ENCODE measurements at places on chromosomes 4 and X.

DNA sequence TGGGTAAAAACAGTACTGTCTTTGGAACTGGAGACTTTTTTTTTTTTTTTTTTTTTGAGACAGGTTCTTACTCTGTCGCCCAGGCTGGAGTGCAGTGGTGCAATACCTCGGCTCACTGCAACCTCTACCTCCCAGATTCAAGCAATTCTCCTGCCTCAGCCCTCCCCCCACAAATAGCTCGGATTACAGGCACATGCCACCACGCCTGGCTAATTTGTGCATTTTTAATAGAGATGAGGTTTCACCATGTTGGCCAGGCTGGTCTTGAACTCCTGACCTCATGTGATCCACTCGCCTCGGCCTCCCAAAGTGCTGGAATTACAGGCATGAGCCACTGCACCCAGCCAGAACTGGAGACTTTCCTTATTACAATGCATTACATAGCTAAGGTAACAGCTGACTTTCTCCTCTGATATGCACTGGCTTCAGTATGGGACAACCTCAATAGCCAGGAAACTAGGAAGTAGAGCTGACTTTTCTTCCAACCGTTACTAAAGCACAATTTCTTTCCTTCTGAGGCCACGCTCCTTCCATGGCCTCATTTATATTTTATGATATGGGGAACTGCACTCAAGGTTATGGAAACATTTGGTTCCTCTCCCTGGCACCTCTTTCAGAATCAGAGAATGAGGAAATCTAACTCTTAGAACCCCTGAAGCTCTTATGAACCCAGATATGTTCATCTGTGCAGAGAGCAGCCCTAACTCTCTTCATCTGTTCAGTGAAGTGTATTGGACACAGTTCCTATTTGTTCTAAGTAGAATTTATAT is 53.5 kb upstream of the FAM9B start:
- no peak for DNase-seq

GRCh38 chrX:130118441-130119311 is 8.4 kb upstream of the ELF4 start:
- DNase-seq, result no peak

GRCh38 chrX:30302956-30303355 is 6.2 kb downstream of the NR0B1 start:
- DNase-seq, result no peak

DNA sequence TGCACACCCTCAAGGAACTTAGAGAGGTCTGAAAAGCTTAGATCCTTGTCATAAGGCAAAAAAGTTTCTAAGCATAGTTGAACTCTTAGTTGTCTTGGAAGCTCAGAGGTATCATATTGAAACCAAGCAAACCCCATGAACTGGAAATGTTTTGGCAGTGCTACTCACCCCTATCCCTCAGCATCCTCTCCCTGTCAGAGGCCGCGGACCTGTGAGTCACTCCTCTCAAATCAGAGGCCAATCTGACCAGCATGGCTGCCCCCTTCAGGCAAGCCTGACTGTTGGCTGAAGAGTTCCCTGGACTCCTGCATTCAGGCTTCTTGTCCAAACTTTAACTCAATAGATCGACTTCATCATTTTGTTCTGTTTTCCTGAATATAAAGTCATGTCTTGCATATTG is 69.4 kb downstream of the KCNIP4 start:
- DNase-seq, result no peak

DNA sequence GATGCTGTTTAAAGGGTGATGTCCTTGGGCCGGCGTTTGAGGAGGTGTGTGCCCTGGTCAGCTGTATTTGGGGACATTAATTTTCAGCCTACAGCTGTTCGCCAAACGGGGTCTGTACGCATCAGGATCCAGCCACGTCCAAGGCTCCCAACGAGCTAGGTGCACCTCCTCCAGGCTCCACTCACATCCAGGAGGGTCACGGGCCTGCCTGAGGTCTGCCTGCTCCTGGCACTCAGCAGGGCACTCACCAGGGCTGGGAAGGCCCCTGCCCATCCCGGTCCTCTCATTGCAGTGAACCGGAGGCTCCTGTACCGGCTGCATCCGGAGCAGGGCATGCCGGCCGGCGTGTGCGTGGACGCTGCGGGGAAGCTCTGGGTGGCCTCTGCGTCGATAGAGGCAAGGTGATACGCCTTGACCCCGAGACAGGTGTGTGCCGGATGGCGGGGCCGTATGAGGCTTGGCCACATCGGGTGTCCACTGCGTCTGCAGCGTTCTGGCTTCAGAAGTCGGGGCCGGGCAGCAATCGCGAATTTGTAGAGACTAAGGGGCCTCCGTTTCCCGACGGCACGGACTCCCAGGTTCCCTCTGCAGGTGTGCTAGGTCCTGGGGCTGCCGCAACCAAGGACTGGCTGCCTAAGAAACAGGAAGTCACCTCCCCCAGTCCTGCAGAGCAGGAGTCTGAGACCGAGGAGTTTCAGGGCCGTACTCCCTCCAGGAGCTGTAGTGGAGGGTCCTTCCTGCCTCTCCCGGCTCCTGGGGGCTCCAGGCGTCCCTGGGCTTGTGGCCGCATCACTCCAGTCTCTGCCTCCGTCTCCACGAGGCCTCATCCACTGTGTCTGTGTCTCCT is 27.5 kb upstream of the PLCXD1 start:
- DNase-seq, result no peak

DNA sequence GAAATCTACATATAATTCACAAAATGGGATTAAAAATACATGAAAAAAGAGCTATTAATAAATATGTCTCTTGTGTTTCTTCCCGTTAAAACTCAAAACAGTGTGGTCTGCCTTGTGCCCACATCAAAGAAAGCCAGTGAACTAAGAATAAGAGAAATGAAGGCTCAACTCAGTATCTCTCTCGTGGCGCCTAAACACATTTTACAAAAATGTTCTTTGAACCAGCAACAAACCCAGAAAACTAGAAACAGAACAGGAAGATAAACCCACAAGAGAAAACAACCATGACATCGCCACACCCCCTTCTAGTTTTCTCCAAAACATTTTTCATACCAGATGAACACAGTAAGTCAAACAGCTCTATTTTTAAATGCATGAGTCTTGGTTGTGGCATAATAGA is 130.1 kb downstream of the DCHS2 start:
- no peak for DNase-seq

DNA sequence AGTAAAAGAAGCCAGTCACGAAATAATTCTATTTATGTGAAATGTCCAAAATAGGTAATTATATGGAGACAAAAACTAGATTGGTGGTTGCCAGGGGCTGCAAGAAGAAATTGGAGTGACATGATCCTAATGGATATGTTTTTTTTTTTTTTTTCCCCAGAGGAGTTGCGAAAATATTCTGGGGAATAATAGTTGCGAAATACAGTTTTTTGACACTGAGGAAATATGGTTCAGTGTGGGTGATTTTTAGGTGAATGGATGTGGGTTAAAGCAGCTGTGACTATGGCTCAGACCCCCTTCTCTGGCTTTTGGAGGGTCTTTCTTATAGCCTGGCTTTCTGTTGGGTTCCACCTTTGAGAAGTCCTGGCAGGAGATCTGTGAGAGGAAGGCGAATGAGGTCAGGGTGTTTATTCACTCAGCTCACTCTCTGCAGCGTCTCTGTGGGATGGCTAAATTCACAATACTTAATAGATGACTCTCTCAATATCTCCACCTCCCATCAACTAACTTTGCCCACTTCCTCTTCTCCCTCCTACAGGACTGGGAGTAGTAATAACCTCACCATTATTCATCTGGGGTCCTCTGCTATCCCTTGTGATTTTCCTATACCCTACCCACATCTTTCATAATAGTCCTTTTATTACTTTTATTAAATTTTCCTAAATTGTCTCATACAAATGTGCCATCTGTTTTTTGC is 15.3 kb upstream of the RAB9B start:
- DNase-seq, result no peak

GRCh38 chr4:15013585-15013984 is 11.3 kb downstream of the CPEB2 start:
- DNase-seq, result no peak

DNA sequence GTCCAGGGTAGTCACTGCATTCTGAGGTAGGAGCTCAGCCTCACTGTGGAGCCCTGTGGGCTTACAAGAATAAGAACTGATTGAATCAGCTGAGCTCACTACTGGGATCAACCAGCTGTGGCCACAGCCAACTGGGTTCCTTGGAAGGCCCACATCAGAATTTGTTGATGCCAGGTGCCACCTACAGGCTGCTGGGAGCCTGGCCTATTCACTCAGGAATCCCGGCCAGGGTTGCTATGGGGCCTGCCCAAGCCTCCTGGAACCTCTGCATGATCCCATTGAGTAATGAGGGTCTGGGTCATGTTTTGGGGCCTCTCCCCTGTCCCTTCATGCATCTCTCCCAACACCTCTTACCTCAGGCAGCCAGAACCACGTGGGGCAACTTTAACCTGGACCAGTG is 53.9 kb upstream of the KIAA1210 start:
- DNase-seq, result no peak

- no peak for DNase-seq
These were observed 84.9 kb upstream of the TET2 start for GRCh38 chr4:105061731-105062130.

- DNase-seq, result no peak
These were observed 134.6 kb downstream of the KDM6A start for GRCh38 chrX:45007598-45007997.
